ENCODE measurements at places on chromosomes 5 and 9. TPM values are rescaled to one million over a fixed set of nuclear protein-coding genes. Genes with fewer than 3 reads are reported as not detected.

Gene NIPSNAP3A
- total RNA-seq, result 10.3 TPM

Gene ADAMTS2
- total RNA-seq, result not detected

Gene FCN1
- not detected for total RNA-seq

Gene OR1Q1
- total RNA-seq, result not detected

Measured in activated T-helper 2 cell treated with anti-CD3 and anti-CD28 coated beads, Interferon-gamma antibody, Interleukin-2, Interleukin-4, amounts not matched to agents 10 μg/mL and 5 μg/mL and 100 μg/mL, durations not matched to agents 14 hours and 24 hours and 36 hours (primary cell).